ENCODE measurements at places on chromosomes 4 and X.

- DNase-seq = no peak
These were observed 110.3 kb downstream of the UBE2NL start for GRCh38 chrX:143994206-143994605.

DNA sequence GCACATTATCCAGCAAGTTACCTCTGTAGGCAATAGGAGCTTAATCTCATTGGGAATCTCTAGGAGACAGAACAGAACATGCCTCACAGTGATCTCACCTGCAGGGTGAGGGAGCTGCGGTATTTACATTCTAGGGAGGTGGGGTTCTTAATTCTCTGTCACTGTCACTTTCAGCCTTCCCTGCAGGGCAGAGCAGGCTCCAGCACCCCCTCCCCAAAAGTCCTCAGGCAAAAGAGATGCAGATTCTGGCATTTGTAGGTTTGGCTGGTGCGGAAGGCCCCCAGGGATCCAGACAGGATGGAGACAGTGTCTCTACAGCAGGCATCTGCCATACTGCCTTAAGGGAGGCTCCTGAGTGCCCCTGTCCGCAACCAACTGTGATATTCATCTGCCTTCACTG, 166.4 kb upstream of the ATP6AP2 start:
- no peak for DNase-seq

DNA sequence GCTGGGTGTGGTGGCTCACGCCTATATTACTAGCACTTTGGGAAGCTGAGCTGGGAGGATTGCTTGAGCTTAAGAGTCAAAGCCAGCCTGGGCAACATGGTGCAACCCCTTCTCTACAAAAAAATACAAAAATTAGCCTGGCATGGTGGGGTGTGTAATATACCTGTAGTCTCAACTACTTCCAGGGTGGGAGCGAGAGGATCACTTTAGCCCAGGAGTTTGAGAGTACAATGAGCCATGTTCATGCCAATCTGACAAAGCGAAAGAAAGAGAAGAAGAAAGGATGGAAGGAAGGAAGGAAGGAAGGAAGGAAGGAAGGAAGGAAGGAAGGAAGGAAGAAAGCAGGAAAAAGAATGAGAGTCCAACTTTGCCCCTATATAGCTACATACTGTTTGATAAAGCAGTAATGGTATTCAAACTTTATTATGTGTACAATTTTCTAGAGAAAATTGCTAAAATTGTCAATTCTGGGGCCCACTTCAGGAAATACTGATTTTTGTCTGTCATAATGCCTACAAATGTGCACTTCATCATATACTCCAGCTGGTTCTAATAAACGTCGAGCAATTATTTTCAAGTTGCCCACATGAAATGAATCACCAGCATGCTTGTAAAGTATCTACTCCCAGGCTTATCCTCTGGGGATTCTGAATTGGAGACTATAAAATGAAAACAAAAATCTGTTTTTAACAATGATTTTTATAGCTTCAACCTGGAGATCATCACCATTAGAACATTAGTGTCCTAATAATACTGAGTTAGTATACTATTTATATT, 132.3 kb downstream of the NDST4 start:
- no peak for DNase-seq

DNA sequence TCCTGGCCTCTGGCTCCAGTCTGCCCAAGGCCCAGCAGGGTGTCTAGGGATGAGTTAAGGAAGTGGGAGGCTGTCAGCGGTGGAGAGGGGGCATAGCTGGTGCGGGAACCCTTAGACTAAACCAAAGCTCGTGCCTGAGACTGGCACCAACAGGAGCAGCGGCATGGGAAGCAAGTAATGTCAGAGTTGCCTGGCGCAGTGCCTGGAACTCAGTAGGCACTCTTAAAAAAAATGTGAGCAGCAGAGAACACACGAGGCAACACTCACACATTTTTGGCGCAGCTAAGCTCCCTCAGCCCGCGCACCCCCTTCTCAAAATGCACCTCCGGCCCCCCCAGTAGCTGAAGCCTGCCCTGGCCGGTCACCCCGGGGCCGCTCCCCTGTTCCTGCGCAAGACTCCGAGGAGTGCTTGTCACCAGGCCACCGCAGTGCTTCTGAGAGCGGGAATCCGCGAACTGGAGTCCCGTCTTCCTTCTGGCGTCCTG, 583 bp downstream of the GABRE start:
- peak; percentile 46 for DNase-seq

DNA sequence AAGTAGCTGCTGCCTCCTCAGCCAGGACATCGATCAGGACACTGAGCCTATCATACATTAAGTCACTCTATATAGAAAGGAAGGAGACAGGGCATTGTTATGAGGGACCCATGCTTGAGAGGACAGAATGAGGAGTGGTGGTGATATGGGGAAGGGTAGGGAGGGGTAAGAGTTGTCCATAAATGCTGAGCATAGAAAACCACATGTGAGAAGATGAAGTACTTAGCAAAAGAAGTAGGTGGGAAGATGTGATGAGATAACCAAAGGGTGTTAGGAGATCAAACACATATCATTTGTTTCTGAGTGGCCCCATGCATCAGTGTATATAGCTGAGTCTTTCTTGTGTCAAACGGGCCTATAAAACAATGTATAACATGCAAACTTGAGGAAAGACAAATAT, 84.1 kb downstream of the DGKK start:
- no peak for DNase-seq

DNA sequence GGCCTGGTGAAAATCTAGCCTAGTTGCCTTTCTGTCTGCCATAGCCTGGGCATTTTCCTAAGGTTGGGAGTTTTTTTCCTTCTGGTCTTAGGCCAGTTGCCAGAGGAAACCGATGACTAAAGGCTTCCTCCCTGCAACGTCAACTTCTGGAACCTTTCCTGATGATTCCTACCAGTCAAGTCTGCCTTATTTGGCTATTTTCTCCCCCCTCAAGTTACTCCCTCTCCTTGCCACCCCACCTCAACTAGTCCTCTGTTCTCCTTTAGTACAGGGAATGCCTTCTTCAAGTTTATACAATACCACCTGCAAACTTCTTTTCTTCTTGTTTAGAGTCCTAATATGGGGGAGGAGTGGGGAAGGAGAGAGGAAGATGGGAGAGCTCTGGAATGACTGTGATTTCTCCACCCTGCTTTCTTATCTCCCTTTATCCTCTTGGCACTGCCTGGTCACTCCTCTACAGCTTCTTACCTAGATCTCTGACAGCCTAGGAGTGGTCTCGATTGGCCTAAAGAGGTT, 10.6 kb downstream of the MSN start:
- peak; percentile 94 for DNase-seq

DNA sequence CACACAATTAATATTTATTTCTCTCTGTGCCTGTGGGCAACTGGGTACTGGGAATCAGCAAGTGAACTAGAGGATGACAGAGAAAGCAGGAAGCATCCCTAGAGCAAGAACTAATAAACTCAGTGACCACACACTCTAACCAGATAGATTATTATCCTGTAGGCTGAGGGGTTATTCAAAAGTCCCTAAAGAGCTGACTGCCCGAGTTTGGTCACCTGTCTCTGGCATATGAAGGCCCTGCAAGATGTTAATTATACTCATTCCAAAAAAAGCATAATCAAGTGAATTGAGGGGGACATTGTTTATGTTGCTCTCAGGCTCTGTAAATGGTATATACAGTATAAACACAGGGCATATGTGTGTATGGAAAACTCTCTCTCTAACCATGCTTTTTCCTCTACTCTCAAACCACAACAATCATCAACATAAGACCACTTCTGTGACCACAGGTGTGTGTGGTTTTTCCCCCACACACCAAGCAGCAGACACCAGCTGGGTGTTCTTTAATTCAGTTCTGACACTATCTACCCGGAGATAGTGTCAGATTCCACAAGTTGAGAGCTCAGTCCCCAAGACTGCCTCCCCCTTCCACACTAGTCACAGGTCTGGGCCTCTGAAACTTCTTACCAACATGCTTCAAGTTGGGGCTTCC, 6.2 kb upstream of the HPSE start:
- DNase-seq = no peak

- DNase-seq = peak; percentile 72
These were observed 367.0 kb downstream of the BCOR start for GRCh38 chrX:39730662-39731329.

GRCh38 chr4:153759407-153760316, at the start of gene RNF175:
RNF175 (minus strand) TSS chr4:153760024; CDS start chr4:153759862, 162 bp downstream.
- no peak for DNase-seq

DNA sequence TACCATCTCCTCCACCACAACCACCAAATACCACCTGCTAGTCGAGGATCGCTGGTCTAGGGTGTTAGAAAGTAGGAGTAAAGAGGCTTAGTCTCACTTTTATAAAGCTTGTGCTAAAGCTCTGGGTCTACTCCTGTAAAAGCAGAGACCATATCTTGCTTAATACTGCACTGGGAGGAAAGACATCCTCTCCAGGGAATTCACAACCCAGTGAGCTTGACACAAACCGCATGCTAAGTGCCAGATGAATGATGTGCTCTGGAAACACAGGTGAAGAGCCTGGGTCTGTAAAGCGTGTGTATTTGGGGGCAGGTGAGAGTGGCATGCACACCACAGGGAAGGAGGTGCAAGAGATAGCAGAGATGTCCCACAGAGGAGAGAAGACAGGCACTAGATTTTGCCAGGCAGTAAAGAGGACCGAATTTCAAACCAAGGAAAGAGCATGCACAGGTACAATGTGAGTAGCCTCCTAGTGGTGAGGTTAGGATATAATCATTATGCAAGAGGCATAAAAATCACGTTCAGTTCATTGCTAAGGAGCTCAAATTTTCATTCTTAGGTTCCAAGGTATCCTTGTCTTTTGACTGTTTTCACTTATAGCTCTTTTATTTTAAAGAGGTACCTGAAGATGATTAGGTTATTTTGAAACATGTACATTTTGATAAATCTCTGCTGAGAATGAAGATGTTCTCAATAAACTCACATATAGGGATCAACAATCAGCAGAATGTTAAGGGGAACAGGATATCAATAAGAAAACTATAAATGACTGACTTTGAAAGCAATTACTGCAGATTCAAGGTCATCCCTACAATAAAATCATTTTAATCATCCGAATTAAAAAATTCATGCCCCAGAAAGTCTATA, 20.7 kb downstream of the TAPT1 start:
- peak; percentile 43 for DNase-seq

- no peak for DNase-seq
These were observed 141.8 kb upstream of the MSX1 start for GRCh38 chr4:4717692-4718091.

DNA sequence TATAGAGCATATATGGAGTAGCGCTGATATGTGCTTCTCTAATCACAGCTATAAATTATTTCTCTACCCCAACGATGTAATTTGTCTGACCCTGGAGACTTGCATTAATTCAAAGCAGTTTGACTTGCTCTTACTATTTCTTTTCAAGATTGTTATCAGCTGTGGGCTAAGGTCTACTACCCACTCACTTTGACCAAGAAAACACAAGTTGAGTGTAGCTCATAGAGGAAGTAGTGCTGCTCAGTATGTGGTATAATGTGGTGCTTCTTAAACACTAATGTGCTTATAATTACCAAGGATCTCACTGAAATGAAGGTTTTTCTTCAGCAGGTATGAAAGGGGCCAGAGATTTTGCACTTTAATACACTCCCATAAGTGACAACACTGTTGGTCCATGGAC, 70.1 kb downstream of the INPP4B start:
- DNase-seq = no peak

DNA sequence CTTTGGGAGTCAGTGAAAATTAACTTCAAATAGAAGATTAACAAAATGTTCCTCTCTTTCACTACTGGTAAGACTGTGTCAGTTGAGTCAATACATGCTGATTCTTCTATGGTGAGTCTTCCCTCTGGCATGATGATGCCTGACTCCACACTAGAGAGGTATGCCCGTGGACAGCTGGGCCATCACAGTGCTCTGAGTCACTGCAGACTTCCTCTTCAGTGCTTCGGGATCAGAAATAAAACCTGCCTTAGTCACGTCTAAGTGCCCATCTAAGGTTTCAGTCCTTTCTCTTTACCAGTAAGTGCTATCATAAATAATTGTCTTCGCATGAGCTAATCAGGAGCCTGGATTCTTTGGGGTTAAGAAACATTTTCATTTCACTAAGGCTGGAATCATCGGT, 1.6 kb upstream of the ASB5 start:
- DNase-seq = peak; percentile 38

- DNase-seq = no peak
These were observed 119.0 kb downstream of the APBB2 start for GRCh38 chr4:41095192-41095872.

DNA sequence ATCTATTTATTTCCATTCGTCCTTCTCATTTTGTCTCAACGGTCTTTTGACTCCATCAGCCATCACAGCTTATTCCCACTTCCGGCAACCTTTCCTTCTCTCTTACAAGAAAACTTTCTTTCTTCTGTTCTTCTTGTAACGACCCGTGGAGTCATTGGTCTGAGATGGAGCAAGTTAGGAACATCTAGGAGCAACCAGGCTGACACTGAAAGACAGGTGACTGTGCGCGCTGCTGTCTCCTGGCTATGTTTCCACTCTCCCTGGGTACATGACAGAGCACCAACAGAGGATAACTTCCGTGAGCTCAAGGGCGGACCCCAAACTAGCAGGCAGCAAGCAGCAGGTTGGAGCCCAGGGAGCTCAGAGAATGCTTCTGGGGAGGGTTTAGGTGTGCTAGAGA, 2.5 kb downstream of the FGF5 start:
- DNase-seq = no peak

DNA sequence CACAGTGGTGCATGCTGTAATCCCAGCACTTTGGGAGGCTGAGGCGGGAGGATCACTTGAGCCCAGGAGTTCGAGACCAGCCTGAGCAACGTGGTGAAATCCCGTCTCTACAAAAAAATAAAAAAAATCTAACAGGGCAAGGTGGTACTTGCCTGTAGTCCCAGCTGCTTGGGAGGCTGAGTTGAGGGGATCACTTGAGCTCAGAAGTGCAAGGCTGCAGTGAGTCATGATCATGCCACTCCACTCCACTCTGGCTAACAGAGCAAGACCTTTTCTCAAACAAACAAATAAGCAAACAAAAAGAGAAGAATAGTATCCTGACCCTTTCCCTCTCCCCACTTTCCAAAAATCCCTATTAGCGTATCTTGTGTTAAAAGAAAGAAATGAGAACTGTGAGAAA, 52.7 kb downstream of the NPY1R start:
- DNase-seq = no peak

DNA sequence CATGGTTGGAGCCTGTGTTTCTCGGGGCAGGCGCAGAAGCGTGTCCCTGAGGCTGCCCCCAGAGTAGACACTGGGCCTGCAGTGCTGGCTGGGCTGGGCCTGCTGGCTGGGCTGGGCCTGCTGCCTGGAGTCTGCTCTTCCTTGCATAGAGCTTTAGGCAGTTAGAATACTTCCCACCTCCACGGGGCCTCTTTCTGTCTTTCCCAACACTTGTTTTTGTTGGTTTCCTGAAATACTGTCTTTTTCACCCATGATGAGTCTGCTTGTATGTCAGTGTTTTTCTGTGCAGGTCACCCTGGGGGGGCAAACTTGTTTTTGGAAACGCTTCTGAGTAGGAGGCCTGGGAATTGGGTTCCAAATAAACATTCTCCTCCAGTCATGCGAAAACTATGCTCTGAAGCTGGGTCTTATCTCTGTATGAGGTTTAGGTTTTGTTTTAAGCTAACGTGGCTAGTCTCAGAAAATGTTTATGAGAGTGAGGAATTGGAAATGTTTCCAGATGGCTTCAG, 32.2 kb downstream of the TRMT44 start:
- no peak for DNase-seq
